ENCODE measurements at places on chromosomes 13 and 19. TPM values are rescaled to one million over a fixed set of nuclear protein-coding genes. Genes with fewer than 3 reads are reported as not detected.

GRCh38 chr19:30338041-30338456 lies 34.1 kb upstream of the ZNF536 start:
- no peak for DNase-seq

The CYP4F8 gene
- total RNA-seq = 21.6 TPM

The RNF225 gene
- 1.8 TPM for total RNA-seq

GRCh38 chr19:46678110-46678732 lies 17.2 kb upstream of the DACT3 start:
- no peak for DNase-seq

DNA sequence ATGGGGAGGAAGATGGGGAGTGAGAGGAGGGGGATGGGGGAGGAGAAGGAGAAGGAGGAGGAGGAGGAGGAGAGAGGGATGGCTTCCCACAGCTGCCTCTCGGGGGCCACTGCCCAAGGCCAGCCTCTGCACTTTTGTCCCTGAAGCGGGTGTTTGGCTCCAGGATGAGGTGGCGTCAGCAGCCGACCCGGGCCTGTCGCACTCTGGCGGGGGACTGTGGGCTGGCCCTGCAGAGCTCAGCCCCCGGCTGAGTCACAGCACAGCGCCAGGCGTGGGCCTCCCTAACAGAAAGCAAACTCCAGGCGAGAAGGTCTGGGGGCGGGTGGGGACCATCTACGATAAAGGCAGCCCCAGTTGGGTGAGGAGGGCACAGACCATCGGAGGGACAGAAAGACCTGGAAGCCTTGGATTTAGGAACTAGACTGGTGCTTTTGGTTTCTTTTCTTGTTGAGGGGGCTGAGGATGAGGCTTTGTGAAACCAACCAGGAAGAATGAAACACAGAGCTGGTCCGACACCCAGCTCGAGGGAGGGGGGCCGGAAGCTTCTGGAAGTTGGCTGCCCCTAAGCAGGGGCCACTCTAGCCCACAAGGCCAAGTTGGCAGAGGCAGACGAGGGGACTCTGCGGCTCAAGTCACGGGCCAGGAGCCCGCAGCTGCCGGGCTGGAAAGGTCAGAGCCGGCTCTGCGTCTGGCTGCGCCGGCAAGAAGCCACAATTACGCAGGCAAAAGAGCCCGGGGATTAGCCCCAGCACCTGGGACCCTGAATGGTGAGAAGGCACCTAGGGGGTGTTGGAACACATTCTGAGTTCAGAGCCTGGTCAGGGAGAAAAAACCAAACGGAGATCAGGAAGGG lies 18.2 kb downstream of the LSM4 start:
- peak; percentile 87 for DNase-seq

The SIGLEC12 gene
- 0.34 TPM for total RNA-seq

- no peak for DNase-seq
Measured at GRCh38 chr19:28037186-28037585, 1175.8 kb downstream of the UQCRFS1 start.

GRCh38 chr13:88761145-88761544 lies 1090.0 kb downstream of the SLITRK5 start:
- DNase-seq = no peak

GRCh38 chr19:1076046-1076386 lies 9.0 kb downstream of the ARHGAP45 start:
- DNase-seq = no peak

GRCh38 chr13:94195715-94196114 lies 283.8 kb downstream of the DCT start:
- DNase-seq = no peak

GRCh38 chr19:33388725-33389420 lies 15.4 kb downstream of the CEBPG start:
- DNase-seq = no peak

DNA sequence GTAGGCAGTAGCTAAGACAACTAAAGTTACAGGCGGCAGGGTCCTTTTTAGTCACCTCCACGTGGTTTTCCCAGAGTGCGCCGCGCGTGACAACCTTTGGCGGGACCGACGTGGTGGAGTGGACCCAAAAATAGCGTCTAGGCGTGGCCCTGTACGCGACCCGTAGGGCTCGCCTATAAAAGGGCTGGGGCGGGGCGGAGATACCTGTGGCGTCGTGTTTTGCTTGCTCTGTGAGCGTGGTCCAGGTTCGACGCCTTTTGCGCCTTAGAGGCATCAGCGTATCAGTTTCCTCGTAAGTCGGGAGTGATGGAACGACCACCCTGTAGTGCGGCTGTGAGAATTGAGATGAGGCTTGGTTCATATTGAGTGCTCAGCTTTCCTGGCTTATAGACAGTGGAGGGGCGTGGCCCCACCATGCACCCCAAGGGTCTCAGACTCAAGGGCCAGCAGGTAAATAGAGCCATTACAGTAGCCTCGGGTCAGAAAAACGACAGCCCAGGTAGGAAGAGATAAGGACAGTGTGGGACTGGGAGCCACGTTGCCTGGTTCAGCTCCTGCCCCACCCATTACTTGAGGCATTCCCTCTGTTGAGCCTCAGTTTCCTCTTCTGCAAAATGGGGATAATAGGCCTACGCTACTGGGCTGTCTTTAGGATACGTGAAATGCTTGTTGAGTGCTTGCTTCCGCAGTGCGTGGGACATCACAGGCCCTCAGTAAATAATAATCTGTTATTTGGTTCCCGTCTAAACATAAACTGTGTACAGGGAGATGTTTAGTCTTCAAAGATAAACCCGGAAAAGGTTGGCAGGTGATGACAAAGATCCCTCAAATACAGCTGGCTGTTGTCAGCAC lies 693 bp upstream of the TMED1 start:
- peak; percentile 85 for DNase-seq

The KIR3DL2 gene
- not detected for total RNA-seq

DNA sequence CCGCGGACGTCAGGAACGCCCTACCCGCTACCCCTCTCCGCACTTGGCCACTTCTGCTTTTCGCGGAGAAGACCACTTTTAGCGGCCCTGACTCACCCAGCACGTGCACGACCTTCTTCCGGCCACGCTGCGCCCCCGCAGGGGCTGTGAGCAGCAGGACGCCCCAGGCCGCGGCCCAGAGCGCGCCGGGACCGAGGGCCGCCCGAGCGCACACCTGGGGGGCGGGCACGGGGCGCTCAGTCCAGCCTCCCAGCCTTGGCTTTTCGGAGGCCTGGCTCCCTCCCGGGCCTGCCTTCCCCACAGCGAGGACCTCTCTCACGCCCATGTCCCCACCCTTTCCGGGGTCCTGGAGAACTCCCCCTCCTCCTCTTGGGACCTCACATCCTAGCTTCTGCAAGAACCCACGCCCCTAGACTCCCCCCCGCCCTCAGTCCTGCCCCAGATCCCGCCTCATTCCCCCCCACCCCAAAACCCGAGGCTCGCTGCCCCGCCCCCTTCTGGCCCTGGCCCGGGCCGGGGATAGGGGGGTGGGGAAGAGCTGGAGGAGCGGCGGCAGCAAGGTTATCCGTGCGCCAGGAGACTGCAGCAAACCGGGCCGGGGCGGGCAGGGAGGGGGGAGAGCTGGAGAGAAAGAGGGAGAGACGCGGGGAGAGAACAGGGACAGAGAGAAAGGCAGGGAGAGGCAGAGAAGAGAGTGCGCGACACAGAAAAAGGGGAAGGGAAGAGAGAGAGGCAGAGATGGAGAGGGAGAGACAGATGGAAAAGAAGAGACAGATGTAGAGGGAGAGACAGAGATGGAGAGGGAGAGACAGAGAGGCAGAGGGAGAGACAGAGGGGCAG lies 11.5 kb downstream of the TM6SF2 start:
- DNase-seq = no peak

DNA sequence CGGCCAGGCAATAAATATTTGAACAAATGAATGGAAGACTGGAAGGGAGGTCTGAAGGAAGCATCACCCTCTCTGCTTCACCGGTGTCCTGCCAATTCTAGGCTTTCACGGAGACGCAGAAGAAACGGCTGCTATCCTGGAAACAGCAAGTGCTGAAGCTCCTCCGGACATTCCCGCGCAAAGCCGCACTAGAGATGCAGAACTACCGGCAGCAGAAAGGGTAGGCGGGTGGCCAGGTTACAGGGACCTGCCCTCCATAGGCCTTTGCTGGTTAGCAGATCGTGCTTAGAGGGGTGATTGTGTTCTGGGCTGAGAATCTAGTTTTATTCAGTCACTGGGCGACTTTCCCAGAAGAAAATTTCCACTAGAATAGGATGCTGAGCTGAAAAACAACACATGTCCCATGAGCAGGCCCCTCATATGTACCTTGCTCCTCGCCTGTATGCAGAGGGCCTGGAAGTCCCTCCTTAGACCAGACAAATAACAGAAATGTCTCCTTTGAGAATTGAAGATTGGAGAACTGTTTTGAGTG lies 11.0 kb downstream of the PAF1 start:
- DNase-seq = no peak

GRCh38 chr19:55251341-55252081 lies 7.3 kb downstream of the PPP6R1 start:
- peak; percentile 65 for DNase-seq

DNA sequence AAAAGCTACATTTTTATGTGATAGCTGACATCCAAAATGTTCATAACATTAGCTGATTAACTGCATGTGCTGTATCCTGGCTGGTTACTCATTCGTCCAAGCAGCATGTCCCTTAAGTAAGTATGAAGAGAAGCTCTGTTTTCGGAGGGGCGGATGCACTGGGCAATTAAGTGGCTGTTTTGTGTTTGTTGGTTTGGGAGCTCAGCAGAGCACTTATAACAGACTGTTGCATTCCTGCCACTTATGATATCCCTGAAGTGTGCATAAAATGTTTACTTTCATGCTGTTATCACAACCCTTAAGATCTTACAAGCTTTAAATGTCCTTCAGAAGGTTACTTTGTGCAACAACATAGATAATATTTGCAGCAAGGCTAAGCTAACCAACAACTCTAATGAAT lies 264.1 kb downstream of the NALCN start:
- no peak for DNase-seq

DNA sequence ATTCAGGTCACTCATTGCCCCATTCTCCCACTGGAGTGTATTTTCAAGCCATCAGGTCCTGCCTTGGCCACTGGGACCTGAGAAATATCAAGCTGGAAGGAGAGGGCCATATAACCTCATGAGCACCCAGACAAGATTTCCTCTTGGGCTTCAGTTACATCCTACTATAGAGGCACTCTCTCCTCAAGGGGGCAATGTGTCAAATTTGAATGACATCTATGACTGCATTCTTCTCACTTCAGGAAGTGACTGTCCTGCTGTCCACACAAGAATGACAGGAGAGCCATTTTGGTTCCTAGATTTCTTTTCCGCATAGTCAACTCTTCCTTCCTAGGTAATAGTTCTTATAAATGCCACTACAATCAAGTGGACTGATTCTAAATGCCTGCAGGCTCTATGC lies 416.2 kb downstream of the DIAPH3 start:
- DNase-seq = no peak

The RDH8 gene
- not detected for total RNA-seq

GRCh38 chr19:6058518-6059201 lies 51.6 kb downstream of the RFX2 start:
- DNase-seq = peak; percentile 43

The S1PR2 gene
- total RNA-seq = 10.9 TPM

GRCh38 chr13:110294146-110294545 lies 12.8 kb downstream of the COL4A1 start:
- DNase-seq = no peak

- DNase-seq = no peak
Measured at GRCh38 chr19:7975037-7975436, 30.4 kb downstream of the ELAVL1 start.

DNA sequence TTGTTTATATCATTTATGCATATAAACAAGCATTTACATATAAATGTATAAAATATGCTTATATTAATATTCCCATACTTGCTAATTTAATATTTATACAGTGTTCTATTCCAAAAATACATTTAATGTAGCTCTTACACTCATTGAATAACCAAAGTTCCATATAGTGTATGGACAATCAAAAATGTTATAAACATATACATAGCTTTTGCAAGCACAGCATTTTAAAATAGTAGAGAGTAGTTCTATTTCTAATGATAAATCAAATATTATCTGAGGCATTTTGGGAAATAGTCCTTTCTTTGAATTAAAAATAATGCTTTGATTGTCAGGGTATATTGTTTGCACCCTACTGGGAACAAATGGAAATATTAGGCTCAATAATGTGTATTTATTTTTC lies 22.5 kb upstream of the COG6 start:
- no peak for DNase-seq

The CEACAM7 gene
- 0.36 TPM for total RNA-seq

- DNase-seq = no peak
Measured at GRCh38 chr19:40599902-40600569, 1.1 kb upstream of the LTBP4 start.

- DNase-seq = no peak
Measured at GRCh38 chr19:20164456-20164855, 2.6 kb upstream of the ZNF486 start.

- DNase-seq = peak; percentile 80
Measured at GRCh38 chr19:10085641-10086590, at the start of gene SHFL. SHFL (plus strand) TSS chr19:10086317; CDS start chr19:10086428, 111 bp downstream.

DNA sequence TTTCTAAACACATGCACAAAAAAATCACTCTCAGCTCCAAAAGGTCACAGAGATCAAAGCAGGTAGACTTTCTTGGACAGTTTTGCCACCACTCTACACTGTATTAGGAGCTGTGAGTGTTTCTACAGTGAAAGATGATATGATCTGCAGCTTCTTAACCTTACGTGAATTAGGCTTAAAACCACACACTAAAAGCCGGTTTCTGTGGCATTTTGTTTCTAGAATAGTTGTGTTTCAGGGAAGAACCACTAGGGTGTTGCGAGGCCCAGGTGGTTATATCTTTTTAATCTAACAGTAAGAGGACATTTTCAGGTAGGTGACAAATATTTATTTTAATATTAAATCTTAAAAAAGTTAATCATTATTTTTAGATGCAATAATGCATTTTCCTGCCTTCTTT lies 216.4 kb downstream of the KLF5 start:
- no peak for DNase-seq

- no peak for DNase-seq
Measured at GRCh38 chr19:54100561-54100960, at the start of gene OSCAR. OSCAR (minus strand) TSS chr19:54100803; CDS start chr19:54100792, 11 bp downstream.

- DNase-seq = no peak
Measured at GRCh38 chr19:34277244-34277643, 22.9 kb downstream of the GARRE1 start.

GRCh38 chr19:1534972-1535371 lies 11.1 kb downstream of the PLK5 start:
- no peak for DNase-seq

DNA sequence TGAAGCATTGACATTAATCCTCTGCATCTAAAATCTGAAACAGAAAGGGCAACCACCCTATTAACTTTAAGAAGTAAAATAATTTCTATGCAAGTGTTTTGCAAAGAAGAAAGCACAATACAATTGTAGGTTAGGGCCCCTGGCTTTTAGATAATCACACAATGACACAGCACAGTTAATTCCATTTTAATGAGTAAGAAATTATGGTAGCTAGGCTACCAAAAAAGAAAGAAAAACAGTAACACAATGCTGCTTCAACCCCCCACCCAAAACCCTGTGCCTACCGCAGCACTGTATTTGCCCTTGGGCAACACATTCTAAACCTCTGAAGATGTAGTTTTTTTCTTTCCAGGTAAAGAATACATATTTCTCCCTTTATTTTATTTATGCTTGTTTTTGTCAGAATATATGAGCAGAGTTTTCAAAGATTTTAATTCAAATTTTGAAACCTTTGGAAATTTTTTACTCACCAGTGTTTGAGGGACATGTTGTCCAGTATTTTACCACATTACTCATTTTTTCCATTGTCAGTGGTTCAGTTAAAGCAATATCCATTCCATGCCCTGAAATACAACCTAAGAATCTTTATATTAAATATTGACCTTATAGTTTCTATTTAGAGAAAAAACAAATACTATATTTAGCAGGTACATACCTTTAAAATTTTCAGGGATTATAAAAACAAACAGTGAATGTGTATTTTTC lies 21.1 kb downstream of the SOHLH2 start:
- DNase-seq = no peak

The KLK15 gene
- total RNA-seq = not detected

The KLF5 gene
- 185 TPM for total RNA-seq

The WDR88 gene
- not detected for total RNA-seq

- no peak for DNase-seq
Measured at GRCh38 chr19:18768997-18769891, 21.9 kb downstream of the COMP start.
